Activated CD8-positive, alpha-beta memory T cell treated with anti-CD3 and anti-CD28 coated beads, Interleukin-2, amount 10 ng/mL, durations not matched to agents 7 days and 5 days (primary cell): ENCODE measurements at places on chromosomes 12 and 14. TPM values are rescaled to one million over a fixed set of nuclear protein-coding genes. Genes with fewer than 3 reads are reported as not detected.

Gene BCAT1
- 48.3 TPM for total RNA-seq

Gene BCL11B
- total RNA-seq, result 53.0 TPM

Gene CCDC175
- total RNA-seq, result not detected

Gene TMPRSS12
- total RNA-seq, result not detected

Gene CLEC1A
- not detected for total RNA-seq

Gene SYCP3
- 0.93 TPM for total RNA-seq

Gene ADGRD1
- 2.2 TPM for total RNA-seq

Gene SCNN1A
- 0.49 TPM for total RNA-seq

Gene AGAP2
- total RNA-seq, result 72.7 TPM

Gene ANHX
- not detected for total RNA-seq

Gene TMEM233
- not detected for total RNA-seq

Gene P2RX2
- not detected for total RNA-seq

Gene KRT75
- total RNA-seq, result not detected

Gene KRT79
- 0.23 TPM for total RNA-seq

Gene CISTR
- not detected for total RNA-seq

Gene PLXNC1
- total RNA-seq, result 13.1 TPM

Gene CCT2
- total RNA-seq, result 193 TPM

Gene MMP14
- total RNA-seq, result 2.5 TPM

Gene MMP17
- total RNA-seq, result not detected

Gene TEX52
- total RNA-seq, result not detected

Gene FBLN5
- total RNA-seq, result 0.73 TPM

Gene DDN
- 0.38 TPM for total RNA-seq

Gene STAB2
- total RNA-seq, result not detected

Gene SPX
- 0.40 TPM for total RNA-seq

Gene TAC3
- not detected for total RNA-seq

Gene CCDC196
- not detected for total RNA-seq

Gene GCH1
- total RNA-seq, result 73.2 TPM

Gene CYP27B1
- total RNA-seq, result 4.5 TPM

Gene OR4E2
- not detected for total RNA-seq

Gene BRMS1L
- total RNA-seq, result 4.0 TPM

Gene KRT71
- not detected for total RNA-seq

Gene SLC15A5
- not detected for total RNA-seq

Gene PRKCH
- total RNA-seq, result 304 TPM
